ENCODE measurements at places on chromosomes 13 and 19.

DNA sequence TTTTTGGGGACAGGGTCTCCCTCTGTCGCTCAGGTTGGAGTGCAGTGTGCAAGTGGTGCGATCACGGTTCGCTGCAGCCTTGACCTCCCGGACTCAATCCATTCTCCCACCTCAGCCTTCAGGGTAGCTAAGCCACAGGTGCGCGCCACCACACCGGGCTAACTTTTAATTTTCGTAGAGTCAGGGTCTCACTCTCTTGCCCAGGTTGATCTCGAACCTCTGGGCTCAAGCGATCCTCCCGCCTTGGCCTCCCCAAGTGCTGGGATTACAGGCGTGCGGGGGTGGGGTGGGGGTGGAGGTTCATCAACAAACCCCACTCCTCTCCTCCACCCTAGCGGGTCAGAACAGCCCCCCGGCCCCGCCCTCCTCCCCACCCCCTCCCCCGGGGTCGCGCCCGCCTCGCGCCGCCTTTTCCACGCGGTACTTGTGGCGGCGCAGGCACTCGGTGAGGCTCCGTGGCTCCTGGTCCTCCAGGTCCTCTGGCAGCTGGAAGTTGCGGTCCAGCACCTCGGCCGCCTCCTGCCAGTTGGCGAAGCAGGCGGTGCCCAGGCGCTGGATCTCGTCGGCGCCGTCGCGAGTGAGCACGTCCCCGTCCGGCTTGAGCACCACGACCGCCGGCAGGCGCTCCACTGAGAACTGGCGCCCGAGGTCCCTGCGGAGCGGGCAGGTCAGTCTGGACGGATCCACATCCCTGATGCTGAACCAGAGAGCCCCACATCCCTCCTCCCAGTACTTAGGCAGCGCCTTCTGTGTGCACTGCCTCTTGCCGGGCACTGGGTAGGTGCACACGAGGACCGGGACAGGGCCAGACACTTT, 5.2 kb downstream of the NXNL1 start:
- no peak for DNase-seq

GRCh38 chr13:39935155-39935554, 279.7 kb downstream of the COG6 start:
- DNase-seq = no peak

DNA sequence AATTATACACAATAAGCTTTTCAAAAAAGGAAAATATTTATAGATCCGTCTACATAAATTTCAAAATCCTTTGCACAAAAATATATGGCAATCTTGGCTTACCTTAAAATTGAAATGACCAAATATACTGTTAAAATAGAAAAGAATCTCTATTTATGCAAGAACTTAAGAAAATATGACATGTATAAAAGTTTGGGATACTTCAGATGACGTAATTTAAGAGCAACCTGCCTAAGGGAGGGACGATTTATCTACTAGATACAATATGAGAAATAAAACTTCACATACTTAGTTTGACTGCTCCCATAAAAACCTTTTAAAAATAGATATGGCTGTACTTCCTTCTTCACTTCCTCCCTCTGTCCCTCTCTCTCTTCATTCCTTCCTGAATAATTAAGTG, 587.3 kb upstream of the SPRY2 start:
- no peak for DNase-seq

GRCh38 chr19:7674010-7675005, 2.6 kb upstream of the MCEMP1 start:
- DNase-seq = no peak

DNA sequence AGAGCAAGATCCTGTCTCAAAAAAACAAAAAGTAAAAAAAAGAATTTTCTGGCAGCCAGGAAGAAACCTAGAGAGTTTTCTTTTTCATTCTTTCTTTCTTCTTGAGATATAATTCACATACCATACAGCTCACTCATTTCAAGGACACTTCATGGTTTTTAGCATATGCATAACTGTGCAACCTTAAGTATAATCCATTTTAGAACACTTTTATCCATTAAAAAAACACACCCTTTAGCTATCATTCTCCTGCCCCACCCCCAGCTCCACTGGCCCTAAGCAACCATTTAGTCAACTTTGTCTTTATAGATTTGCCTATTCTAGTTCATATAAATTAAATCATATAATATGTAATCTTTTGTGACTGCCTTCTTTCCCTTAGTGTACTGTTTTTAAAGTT, 8.1 kb upstream of the IPO5 start:
- DNase-seq = no peak

- no peak for DNase-seq
These were observed 123.6 kb downstream of the ZAR1L start for GRCh38 chr13:32191452-32191998.

- no peak for DNase-seq
These were observed 895.6 kb upstream of the SLC10A2 start for GRCh38 chr13:103961784-103962183.

DNA sequence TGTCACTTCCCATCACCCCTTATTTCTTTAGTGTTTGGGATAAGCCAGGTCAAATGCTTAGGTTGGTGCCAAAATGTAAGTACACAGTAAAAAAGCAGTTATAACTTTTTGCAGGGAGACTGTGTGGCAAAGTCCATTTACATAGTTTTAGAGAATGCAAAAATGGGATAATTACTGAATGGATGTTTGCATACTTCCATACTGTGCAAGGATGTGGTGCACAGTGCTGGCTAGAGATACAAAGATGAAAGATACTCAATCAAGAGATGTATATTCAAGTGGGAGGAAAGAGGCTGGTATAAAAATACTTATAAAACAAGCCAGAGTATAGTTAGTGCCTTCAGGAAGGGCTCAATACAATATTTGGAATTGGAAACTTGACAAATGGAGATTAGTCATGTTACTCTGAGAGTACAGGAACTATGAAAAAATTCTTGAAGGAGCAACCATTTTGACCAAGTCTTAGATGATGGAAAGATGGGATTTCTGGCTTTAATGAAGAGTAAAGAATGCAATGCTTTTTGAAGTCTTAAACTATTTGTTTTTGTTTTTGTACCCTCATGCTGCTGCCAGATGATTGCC, 8.0 kb downstream of the PDS5B start:
- DNase-seq = no peak

DNA sequence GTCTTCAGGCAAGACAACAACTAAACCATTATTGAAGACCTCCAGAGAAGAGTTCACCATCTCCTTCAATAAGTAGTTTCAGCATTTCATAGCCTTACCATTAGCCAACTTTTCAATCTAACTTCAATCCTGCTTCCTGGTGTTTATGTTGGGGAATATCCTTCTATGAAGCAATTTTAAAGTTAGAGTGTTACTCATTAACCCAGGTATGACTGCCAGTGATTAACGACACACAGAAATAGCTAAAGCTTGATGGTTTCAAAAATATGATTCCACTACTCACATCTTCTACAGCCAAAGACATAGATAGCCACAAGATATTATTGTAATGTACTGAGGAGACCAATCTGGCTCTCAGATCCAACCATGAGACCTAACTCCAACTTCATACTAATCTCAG, 403.2 kb downstream of the EFNB2 start:
- no peak for DNase-seq

DNA sequence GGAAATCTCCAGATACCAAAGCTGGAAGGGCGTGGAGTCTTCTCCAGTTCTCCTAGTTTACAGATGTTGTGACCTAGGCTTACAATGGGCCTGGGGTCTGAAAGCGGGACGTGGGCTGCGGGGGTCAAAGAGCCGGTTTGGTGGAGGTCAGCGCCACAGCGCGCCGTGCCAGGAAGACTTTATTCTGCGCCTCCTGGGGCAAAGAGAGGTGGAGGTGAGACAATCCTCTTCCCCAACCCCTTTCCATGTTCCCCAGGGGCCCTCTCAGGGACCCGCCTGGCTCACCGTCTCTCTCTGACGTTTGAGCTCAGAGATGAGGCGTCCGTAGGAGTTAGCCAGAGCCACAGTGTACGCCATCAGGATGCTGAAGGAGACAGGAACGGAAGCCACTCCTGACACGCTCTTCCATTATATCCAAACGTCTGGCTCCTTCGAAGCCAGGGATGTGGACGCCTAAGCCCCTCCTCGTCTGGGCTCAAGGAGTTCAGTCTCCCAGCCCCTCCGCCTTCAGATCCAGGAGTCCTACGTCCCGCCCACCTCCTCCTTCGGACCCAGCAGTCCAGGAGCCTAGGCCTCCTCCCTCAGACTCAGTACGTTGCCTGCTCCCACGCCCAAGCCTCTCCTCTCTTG, 776 bp upstream of the LENG1 start:
- DNase-seq = no peak

DNA sequence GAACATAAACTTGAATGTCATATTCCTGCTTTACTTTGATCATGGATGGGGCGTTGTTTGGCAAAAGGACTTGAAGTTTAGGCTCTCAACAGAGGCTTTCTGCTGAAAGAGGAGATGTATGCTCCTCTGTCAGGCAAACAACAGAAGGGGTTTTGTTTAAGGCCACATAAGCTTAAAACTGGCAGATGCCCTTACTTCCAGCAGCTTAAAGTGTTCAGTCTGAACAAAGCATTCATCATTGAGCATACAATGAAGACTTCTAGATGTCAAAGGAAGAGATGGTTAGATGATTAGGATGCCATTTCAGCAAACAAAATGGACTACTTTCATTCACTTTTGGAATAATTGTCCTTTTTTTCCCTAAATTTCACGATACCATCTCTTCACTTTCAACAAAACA, 484.5 kb downstream of the SLITRK6 start:
- no peak for DNase-seq

DNA sequence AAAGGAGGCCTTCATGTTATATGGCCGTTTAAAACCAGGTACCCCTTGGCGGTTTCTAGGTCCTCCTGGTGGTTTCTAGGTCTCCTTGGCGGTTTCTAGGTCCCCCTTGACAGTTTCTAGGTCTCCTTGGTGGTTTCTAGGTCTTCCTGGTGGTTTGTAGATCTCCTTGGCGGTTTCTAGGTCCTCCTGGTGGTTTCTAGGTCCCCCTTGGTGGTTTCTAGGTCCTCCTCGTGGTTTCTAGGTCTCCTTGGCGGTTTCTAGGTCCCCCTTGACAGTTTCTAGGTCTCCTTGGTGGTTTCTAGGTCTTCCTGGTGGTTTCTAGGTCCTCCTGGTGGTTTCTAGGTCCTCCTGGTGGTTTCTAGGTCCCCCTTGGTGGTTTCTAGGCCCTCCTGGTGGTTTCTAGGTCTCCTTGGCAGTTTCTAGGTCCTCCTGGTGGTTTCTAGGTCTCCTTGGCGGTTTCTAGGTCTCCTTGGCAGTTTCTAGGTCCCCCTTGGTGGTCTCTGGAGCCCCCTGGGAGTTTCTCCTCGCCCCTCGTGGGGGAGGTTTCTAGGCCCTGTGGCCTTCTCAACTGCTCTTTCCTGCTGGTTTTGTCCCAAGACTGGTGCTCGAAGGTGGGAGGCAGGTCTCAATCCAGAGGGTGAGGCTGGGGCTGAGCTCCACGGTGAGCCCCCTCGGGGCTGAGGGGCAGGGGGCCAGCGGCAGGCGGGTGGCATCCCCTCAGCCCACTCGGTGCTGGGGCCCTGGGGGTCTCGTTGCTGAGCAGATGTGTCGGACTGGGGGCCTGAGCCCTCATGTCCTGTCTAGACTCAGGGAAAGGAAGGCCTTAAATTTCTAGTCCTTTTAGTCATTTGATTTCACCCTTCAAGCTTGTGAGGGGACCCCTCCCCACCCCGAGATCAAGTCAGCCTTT, 8.0 kb downstream of the HCN2 start:
- DNase-seq = no peak

GRCh38 chr13:101258071-101258470, 158.2 kb downstream of the NALCN start:
- DNase-seq = peak; percentile 66

DNA sequence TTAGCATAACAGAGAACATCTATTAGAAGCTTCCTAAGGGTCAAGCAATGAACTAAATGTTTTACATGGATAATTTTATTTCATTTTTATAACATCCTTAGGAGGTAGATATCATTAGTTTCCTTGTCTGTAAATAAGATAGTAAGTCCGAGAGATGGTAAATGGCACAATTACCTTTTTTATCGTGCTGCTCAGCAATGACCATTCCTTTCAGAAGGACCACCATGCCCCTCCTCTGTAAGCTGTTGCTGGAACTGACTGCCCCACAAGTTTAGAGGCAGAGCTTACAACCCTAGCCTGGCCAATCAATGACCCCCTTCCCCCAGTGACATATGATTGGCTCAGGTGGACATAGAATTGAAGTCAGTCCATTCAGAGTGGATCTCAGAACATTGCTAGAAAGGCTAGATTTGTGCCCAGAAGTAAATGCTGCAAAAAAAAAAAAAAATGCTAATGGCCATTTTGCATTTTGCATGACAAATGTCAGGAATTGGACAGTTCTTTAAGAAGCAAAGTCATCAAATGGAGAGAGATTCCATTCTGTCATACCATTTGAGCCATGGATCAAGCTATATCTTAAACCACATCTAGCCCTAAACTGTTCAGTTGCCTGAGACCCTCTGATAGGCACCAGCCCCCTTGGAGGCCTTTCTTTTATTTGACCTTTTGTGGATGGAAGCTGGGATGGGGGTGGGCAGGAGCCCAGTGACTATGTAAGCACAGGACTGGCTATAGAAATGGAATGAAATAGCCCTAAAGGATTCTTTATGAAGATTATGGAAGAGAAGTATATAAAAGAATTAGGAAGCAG, 668.3 kb downstream of the UQCRFS1 start:
- no peak for DNase-seq

- no peak for DNase-seq
These were observed 9.8 kb downstream of the DAZAP1 start for GRCh38 chr19:1417145-1417544.

- DNase-seq = no peak
These were observed 10.0 kb downstream of the NDUFB7 start for GRCh38 chr19:14561847-14562351.

DNA sequence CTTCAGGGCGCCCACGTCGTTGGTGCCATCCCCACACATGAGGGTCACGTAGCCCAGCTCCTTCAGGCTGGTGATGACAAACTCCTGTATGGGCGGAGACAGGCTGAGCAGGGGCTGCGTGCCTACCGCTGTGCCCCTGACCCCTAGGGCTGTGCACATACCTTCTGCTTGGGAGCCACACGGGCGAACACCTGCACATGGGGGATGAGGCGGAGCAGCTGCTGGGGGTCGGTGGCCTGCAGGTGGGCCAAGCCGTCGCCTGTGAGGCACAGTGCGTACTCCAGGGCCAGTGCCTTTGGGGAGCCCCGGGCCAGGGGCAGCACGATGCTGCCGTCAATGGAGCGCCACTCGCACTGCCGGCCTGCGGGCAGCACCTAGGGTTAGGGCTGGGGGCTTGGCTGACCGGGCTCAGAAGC, 6.1 kb upstream of the GMIP start:
- no peak for DNase-seq

DNA sequence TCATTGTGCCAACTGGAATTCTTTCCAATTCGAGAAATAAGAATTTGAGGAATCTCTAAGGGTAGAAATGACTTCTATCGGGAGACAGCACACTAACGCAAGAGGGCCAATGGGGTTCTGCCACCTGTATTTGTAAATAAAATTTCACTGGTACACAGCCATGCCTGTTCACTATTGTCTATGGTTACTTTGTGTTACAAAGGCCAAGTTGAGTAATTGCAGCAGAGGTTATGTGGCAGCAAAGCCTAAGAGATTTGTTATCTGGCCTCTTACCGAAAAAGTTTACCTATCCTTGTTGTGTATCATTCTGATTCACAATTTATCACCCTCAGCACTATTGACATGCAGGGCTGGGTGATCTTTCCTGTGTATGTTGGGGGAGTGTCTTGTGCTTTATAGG, 278.0 kb downstream of the KLF5 start:
- no peak for DNase-seq

Data from amniotic stem cell (primary cell).